ENCODE measurements at places on chromosomes 4 and X.
A peak's percentile ranks its signal among the peaks of the same experiment; 100 is the strongest.

DNA sequence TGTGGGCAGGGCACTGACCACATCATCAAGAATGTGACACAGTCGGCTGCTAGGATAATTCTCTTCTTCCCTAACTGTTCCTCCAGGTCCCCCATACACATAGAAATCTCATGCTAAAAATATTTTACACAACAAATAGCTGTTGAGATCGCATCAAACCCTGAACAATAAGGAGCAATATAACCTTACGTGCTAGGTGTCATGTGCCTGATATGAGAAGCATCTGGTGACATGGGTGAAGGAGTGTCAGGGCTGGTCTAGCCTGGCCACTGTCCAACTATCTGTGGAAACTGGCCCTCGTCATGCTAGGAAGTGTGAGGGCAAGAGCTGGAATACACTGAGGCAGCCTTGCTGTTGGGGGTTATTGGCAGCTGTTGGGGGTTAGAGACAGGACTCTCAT is 167.3 kb upstream of the PGRMC2 start:
- DNase-seq, result no peak

DNA sequence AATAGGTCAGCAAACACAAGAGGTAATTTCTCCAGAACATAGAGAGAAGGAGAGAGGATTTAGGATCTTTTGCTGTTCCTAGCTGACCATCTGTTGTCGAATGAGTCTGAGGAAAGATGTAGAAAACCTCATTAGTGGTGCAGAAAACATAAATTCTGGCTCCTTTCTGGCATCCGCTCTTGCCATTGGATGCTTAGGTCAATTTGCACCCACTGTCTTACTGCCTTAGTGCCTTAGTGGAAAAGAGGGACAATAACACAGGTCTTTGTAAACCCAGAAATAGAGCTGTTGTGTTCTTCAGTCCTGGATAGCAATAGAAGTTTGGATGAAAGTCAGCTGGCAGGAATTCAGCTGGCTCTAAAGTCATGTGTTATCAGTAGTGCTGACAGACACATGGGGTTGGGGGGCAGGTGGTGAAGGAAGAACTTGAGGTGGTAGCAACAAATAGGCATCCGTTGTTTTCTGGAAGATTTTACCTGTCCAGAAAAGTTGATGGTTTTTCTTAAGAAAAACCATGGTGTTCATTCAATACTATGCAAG is 78.2 kb downstream of the GLRA2 start:
- no peak for DNase-seq

GRCh38 chr4:146267826-146268225 is 53.5 kb downstream of the REELD1 start:
- no peak for DNase-seq

GRCh38 chrX:67544281-67545035 is 637 bp downstream of the AR start:
- DNase-seq, result peak; percentile 48

DNA sequence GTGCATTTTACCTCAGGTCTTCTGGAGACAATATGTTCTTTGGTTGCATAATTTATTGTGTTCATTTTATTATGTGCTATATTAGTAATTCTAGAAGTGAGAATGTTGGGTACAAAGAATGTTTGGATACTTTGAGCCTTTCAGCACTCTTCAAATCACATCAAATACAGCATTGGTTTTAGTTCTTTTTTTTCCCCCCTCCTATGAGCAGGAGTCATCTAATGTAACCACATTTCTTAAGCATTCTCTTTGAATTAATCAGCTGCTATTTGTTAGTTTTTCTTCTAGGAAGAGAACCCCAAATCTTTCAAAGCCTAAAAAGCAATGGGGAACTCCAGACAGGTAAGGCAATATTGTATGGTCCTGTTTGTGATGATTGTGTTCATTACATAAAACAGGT is 46.7 kb downstream of the ARL9 start:
- DNase-seq, result no peak

GRCh38 chr4:101177154-101177553 is 170.2 kb downstream of the PPP3CA start:
- no peak for DNase-seq

- no peak for DNase-seq
Observed at GRCh38 chrX:13934731-13935130, 95.0 kb downstream of the GEMIN8 start.

Measured in Right ventricle myocardium superior (tissue), 1 donor.